Activated effector memory CD4-positive, alpha-beta T cell treated with anti-CD3 and anti-CD28 coated beads, Interleukin-2, amount 50 U/mL, for 16 hours (primary cell): ENCODE measurements at places on chromosomes 6 and 20.

- no peak for DNase-seq
Measured at GRCh38 chr6:5865506-5866031, 141.2 kb downstream of the NRN1 start.

- DNase-seq, result no peak
Measured at GRCh38 chr6:28867086-28867409, 56.7 kb downstream of the TRIM27 start.

DNA sequence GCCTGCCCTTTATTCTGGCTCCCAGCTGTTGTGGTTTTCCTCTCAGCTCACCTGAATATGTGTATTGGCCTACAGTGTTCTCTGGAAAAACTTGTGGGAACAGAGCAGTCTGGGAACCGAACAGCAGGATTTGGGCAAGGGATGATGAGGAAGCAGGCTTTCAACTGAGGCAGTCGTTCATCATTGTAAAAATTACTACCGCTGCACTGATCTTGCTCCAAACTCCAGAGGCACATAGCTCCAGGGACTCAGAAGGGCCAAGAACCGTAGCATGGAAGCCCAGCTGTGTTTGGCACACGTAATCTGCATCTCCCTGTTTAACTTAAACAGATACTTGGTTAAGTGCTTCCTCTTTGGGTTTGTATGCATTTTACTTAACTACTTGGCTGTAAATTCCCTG is 48.3 kb upstream of the EEF1A1 start:
- DNase-seq, result peak; percentile 12

GRCh38 chr6:95518630-95519227 is 58.6 kb upstream of the MANEA start:
- DNase-seq, result no peak

DNA sequence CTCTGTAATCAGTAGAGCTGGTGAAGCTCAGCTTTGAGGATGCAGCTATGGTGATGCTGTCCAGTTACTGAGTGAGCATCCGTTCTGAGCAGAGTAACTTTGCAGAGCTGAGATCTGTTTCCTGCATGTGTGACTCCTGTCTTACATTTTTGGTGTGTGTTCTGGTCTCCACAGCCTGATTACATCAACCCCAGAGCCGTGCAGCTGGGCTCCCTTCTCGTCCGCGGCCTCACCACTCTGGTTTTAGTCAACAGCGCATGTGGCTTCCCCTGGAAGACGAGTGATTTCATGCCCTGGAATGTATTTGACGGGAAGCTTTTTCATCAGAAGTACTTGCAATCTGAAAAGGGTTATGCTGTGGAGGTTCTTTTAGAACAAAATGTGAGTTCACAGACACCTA is 81.6 kb downstream of the FAM120B start:
- no peak for DNase-seq

DNA sequence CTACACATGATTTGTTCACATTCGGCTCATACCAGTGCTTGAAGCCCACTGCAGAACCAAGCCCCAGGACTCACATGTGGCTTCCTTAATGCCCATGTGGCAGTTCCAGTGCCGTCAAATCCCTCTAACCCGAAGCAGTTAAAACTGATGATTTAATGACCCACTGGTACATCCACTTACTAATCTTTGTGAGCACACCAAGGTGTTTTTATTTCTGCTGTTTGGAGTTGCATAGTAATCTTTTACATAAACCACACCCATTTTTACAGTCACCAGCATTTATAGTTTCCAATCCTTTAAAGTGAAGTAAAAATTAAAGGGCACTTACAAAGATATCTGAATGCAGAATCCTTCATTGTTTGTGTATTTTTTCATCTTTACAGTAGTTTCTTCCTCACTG is 232.0 kb downstream of the ANKRD60 start:
- DNase-seq, result peak; percentile 44

DNA sequence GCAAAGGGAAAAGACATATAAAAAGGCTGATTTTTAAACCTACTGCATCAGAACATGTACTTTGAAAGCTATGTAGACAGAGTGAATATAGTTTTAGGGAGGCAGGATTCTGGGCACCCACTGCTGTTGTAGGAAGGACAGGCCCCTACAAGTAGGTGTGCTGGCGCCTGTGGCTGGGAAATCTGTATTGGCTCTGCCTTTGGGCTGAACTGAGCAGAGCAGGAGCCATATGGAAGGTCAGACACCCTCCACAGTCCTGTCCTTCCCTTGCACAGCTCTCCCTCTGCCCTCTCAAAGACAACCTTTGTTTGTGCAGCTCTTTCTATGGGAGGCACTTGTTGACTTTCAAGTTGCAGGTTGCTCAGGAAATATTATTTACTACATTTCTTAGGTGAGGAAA is 18.4 kb upstream of the ULBP3 start:
- no peak for DNase-seq

DNA sequence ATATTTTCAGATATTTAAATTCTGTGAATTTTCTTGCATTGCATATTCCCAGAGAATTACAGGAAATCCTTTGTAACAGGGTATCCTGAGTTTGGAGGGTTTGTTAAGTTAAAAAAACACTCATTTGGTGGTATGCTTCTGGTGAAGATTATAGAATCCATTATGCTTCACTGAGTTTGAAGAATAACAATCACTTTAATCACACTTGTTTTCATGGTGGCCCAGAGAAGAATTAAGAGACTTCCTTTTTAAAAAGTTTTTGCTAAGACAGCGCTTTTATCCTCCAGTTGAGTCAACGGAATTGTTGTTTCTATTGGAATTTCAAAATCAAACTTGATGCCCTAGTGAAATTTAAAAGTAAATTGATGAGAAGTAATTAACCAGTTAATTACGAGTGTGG is 17.4 kb downstream of the PLEKHG1 start:
- no peak for DNase-seq

DNA sequence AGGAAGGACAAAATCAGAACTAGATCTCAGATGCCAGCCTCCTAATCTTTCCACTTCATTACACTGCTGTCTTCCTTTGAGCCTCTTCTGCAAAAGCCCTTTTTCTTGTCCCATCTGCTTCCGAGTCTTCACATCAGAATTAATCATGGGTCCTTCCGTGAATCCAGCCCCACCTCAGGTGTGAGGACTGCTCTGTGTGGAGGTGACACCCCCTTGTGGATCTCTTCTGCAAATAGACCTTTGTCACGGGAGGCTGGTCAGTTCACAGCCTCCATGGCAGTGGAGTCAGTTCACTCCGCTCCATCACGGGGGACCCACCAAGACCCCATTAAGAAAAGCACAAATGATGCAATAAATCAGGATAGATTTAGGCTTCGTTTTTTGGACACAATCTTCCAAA is 171.1 kb downstream of the ADAT2 start:
- DNase-seq, result peak; percentile 63

- DNase-seq, result peak; percentile 81
Measured at GRCh38 chr6:33343953-33344611, 26.5 kb upstream of the ZBTB22 start.

GRCh38 chr6:132144456-132144855 is 193.3 kb upstream of the CCN2 start:
- no peak for DNase-seq

DNA sequence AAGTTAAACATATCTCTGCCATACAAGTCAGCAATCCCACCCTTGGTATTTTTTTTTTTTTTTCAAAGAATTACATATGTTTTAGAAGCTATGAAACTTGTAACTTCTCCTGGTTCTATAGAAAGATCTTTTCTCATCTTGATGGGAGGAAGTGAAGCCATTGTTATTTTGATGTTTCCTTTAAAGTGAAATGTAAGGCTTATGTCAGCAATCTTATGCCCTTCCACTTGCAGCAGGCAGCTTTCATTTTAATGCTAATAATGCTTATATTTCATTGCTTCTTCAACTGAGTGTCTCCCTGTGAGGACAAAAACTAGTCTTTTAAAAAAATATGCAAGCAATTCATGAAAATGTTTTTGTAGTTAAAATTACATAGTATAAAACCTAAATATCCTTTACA is 1614.7 kb downstream of the KHDRBS2 start:
- DNase-seq, result no peak

DNA sequence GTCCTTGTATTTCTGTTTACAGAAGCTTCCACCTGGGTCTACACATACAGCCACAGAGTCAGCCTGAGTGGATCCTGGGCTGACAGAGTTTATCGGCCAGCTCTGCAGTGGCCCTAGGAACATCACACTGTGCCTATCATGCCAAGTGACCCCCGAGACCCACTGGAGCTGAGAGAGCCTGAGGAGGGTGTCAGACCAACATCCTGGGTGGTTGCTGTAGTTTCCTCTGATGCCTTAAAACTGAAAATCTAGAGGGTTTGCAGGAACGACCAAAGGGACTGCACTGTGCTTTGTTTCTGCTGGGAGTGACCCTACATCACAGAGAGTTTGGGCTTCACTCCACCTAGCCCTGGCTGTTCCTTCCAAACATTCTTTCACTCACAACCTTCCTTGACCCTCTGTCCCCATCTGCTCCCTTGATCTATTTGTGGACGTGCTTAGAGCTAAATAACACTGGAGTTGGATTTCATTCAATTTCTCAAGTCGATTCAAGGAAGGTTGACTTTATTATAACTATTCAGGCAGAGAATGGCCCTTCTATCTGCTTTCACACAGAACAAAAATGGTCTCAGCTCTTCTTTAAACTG is 18.1 kb downstream of the MYLK4 start:
- no peak for DNase-seq

DNA sequence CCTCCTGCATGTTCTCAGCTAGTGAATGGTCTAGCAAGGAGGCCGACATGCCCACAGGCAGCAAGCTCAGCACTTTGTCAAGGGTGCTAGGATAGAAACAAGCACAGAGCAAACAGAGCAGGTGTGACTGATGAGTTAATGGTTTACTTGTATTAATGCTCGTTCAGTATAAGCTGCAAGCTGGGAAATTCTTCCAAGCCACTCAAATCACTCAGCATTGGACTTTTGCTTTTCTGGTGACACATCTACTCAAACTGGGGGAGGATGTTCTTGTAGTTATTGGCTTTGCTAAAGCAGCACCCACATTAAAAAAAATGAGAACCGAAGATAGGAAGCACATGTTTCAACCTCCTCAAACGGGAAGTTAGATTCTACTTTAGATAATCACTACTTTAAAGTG is 43.1 kb upstream of the NEDD9 start:
- DNase-seq, result no peak

- DNase-seq, result no peak
Measured at GRCh38 chr6:144544266-144544830, 259.2 kb downstream of the UTRN start.

- peak; percentile 10 for DNase-seq
Measured at GRCh38 chr20:59451641-59452040, 151.2 kb downstream of the EDN3 start.

DNA sequence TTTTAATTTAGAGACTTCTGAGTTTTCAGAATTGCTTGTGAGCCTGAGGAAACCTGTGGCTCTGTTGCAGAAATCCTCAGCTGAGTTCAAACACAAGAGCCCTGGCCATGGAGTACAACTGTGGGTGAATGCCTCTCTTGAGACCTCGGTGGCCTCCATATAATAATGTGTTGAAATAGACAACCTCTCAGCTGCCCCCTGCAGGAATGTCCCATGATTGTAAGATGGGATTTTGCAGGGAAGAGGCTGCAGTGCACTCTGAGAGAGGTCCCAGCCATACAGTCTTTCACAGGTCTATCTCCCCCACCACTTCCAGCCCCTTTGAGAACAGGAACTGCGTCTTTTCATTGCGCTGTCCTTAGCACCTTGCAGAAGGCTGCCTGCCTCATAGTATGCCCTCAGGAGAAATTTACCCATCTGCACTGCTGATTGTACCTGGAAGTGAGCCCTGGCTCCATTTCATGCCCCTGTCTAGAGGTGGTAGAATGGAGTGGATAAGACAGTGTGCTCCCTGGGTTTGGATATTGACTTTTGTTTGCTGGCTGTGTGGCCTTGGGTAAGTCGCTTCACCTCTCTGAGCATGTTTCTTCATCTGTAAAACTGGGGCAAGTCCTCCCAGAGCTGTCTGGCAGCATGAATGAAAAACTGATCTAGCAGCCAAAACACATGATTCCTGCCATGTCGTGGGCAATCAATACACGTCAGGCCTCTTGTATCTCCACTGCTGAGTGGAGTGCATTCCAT is 16.8 kb upstream of the CDH22 start:
- DNase-seq, result no peak

DNA sequence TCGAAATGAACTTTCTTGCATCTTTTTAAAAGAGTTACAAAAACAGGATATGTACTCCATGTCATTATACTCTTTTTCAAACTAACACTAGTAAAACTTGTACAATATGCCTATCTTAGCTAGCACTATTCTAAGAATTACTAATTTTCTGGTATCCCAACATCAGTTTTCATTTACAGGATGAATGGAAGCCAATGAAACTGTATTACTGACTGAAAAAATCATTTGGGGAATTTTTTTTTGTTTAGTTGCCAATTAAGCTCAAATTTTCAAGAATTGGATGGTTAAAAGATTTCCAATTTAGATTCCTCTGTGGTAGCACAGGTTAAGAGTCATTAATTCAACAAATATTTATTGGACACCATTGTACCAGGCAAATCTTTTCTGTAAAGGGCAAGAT is 30.7 kb downstream of the TASP1 start:
- no peak for DNase-seq

DNA sequence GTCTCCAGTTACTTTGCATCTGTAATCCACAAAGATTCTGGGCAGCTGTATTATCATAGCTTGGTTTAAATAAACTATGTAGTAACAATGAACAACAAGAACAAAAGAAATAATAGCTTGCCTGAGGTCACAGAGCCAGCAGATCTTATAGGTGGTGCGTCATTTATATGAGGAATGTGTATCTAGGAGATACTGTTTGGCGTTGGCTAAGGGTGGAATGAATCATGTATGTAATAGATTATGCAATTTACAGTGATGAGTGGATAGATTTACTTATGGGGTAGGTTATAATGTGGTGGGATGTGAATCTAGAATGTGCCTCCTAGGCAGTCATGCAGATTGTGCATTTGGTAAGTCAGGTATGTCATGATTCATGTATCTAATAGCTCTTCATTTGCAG is 42.8 kb downstream of the HNF4A start:
- DNase-seq, result no peak

DNA sequence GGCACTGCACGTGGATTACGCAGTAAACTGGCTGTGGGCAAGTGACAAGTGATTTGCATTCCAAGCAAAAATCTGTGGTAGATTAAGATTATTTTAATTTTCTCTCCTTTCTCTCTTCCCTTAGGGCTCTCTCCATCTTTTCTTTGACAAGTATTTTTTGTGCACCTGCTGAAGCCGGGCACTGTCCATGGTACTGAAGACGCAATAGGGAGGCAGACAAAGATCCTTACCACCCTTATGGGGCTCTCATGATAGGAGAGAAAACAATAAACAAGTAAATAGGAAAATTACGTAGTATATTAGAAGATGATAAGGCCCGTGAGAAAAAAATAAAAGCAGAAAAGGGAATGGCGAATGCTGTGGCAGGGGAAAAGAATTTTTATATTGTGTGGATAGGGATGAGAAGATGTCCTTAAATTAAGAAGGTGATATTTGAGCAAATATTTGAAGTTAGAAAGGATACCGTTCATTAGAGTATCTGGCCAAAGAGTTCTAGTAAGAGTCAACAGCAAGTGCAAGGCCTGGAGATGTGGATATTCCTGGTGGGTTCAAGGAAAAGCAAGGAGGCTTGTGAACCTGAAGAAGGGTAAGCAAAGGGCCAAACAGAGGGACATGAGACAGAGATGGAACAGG is 146.0 kb downstream of the LAMP5 start:
- DNase-seq, result no peak

GRCh38 chr20:24165301-24166122 is 176.9 kb upstream of the GGTLC1 start:
- DNase-seq, result no peak

- DNase-seq, result peak; percentile 84
Measured at GRCh38 chr6:42402184-42402583, 49.5 kb downstream of the TRERF1 start.
